Effector CD8-positive, alpha-beta T cell (primary cell): ENCODE measurements at places on chromosomes 4 and X.

DNA sequence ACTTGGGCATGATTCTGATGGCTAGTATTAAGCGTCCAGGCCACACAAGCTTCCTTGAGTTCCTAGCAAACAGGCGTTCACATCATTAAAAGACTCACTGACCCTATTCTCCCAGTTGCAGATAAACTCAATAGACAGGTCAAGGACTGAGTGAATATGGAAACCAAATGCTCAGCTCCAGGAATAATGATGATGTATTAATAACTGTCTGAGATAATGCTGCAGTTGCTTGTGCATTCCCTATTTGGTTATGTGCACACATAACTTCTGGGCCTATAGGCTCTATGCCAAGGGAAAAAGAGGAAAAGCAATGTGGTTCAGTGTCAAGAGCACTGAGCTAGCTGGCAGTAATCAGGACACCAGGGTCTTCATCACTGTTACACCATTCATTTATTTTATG lies 3.5 kb downstream of the RAB9B start:
- DNase-seq = no peak

DNA sequence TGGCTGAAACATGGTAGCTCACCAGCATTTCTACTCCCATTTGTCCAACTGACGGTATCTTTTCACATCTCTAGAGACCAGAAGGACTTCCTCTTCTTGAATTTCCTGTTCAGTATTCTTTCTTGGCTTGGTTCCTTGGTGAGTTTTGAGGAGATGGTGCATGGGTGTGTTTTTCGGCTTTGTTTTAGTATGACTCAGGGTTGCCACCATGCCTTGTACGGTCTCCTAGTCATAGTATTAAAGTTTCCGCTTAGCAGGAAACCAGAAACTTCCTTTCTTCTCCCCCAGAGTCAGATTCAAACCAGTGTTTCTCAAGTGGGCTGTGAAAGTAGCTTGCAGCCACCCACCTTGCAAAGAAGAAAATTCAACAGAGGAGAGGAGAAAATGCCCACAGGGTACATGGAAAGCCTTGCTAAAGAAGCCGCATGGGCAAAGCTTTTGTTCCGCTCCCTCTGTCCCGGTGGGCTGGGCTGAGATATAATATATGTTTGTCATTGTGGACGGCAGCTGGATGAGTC lies 5.7 kb downstream of the CD99 start:
- DNase-seq = no peak

DNA sequence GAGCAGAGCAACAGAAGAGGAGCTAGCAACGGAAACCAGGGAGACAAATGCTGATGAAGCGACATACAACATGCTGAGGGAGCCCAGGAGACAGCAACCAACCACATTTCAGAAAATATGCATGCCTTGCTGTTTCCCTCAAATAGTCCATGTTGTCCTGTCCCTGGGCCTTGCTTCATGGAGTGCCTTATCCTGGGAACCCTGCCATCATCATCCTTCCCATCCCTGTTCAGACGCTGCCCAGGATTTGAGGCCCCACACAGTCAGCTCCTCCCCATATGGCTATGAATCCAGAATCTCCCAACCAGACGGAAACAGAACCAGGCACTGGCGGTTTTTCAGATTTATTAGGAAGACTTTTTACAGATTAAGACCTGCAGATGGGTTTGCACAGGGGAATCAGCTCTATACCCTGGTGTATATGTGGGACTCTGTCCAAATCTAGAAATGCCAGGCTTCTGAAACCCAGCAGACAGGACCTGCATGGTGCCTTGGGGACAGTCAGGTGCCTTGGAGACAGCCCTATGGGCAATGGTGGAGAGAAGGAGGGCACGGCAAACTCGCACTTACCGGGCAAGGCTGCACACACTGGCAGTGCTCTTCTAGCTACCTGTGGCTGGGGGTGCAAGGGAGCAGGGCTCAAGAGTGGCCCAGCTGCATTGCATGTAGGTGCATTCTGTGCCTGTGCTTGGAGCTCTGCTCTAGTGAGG lies 199.7 kb upstream of the MAMLD1 start:
- no peak for DNase-seq

GRCh38 chr4:165351359-165352130 lies 24.1 kb downstream of the MSMO1 start:
- DNase-seq = no peak

DNA sequence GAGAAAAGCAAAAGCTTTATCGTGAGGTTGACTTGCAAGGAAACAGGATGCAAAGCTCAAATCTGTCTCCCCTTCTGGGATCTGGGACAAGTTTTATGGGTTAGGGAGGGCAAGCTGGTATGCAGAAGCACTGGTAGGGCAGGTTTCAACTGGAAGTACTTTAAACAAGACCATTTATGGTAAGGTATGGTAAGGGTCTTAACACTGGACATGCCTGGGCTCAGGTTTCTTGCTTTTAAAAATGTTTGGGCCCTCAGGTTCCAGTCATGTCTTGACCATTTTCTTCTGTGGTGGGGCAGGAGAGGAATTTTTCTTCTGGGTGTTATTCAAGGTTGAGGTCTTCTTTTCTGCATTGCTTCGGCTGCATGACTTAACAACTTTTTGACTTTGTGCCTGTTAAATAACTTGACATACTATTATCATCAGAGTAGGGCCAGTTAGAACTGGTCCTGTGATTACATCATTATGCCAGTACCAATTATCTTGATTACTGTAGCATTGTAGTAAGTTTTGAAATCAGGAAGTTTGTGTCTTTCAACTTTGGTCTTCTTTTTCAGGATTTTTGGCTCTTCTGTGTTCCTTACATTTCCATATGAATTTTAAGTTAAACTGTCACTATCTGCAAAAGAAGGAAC lies 33.7 kb downstream of the CD38 start:
- DNase-seq = no peak

DNA sequence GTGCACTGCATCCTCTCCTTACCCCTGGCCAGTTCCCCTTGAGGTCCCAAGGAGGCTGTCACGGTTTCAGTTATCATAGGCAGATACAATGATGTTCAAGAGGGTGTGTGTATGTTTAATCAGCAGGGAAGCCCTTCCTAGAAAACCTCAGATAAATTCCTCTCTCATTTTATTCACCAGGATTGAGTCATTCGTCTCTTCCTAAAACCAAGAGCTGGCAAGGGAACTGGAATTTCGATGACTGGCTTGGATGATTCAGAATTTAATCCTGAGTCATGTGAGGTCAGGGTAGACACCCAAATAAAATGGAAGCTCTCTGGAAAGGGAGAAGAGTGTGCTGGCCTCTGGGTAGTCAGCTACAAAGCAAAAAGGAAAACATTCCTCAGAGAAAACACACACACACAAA lies 106.2 kb upstream of the RAPGEF2 start:
- no peak for DNase-seq

- no peak for DNase-seq
Measured at GRCh38 chrX:148517176-148517575, 16.8 kb downstream of the AFF2 start.

GRCh38 chr4:45358573-45359506 lies 632.5 kb upstream of the GNPDA2 start:
- DNase-seq = no peak

DNA sequence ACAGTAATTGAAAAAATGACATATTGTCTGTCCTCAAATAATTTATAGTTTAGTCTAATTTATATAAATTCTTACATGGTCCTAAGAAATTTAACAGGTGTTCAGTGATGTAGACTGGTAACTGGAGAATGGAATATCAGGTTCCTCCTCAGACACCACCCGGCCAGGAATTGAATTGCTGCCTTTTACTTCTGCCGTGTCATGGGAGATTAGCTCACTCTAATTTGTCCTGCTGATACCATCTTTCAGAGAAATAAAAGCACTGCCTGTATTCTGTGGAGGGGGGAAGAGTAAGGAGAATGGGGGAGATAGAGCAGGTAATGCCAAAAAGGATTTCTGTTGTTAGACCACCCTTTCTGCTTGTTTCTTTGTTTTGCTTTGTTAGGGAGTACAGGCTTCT lies 125.2 kb upstream of the KLHL4 start:
- DNase-seq = no peak

- no peak for DNase-seq
Measured at GRCh38 chrX:107724653-107725052, 50.9 kb downstream of the TSC22D3 start.

GRCh38 chr4:42638993-42639392 lies 17.9 kb downstream of the ATP8A1 start:
- DNase-seq = no peak

- DNase-seq = no peak
Measured at GRCh38 chrX:65532016-65532415, 2.6 kb downstream of the LAS1L start.

- no peak for DNase-seq
Measured at GRCh38 chr4:30642567-30642966, 77.6 kb upstream of the PCDH7 start.

DNA sequence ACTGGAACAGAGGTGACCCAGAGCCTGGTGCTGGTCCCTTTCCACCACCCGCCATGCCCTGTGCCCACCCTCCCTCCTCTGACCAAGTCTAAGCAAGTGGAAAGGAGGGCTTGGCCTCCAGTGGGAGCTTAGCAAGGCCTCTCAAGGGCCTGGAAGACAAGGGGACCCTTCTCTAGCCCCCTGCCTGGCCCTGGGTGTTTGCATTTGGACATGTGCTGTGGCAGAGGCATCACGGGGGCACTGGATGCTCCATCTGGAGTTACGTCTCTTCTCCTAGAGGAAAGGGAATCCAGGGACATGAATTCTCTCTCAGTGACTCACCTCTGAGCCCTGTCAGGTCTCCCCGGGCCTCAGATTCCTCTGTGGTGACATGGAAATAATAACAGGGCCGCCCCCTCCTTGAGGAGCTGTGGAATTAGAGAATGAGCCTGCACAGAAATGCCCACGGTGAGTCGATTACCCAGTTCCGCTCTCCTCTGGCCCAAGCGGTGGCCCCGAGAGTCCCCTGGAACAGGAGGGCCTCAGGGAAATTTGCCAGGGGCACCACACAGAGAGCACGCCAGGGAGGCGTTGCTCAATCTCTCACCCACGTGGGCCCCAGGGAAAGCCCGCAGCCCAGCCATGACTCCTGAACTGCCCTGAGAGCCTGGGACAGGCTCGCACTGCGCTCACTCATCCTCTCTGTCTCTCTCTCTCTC lies 189.6 kb downstream of the BCOR start:
- no peak for DNase-seq

DNA sequence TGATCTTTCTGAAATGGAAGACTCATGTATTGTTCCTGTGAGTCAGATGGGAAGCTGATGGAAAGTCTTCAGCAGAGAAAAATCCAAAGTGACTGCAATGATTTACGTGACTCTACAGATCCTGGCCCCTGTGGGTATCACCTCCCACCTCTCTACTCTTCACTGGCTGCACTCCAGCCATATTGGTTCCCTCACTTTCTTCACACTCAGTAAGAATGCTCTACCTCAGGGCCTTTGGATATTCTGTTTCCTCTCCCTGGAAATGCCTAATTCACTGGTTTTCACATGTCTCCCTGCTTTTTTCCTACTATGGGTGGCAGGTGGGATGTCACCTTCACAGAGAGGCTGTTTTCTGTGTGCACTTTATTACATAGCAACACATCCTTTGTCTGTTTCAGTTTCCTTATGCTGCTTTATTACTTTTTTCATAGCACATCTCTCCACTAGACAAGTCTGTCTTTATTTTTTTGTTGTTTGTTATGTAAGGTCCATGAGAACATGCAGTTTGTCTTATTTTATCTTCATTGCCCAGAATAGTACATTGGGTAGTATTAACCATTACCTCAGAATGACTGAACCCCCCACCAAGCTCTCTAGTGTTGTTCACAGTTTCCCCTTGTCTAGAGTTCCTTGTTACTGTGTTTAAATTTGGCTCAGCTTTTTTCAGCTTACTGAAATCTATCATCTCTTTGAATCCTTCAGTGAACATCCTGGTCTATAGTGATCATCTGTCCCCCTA lies 57.6 kb upstream of the CLNK start:
- no peak for DNase-seq

- no peak for DNase-seq
Measured at GRCh38 chr4:41878991-41879491, 56.2 kb upstream of the TMEM33 start.

DNA sequence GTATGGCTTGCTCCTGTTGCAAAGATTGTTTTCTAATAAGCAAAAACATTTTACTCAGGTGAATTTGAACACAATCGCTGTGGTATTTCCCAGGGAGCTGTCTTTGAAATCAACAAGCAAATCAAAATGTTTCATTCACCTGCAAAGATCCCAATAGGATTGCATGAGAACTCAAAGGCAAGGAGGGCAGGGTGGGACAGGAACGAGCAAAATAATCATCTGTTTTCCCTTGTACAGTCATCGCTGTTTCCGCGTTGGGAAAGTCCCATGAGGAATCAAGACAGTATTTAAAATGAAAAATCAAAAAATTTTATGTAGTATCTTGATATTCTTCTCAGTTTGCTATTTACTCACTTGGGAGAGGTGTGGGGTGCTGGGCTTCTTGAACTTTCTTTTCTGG lies 198.8 kb downstream of the STIM2 start:
- no peak for DNase-seq

DNA sequence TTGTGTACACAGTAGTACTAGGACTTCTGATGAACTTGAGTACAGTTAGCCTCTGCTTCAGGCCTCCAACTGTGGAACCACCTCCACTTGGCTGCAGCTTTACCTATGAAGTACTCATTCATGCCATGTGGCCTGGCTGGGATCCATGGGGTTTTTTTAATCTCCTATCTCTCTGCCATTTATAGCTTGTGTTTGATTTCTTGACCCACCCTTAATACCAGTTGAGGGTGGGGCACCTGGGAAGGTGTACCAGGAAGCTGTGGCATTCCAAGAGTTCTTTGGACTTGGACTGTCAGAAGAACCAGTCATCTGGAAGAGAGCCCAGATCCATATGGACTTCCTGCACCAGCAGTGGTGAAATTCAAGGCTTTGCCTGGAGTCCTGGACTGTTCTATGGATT lies 230.1 kb downstream of the SHROOM3 start:
- DNase-seq = no peak

DNA sequence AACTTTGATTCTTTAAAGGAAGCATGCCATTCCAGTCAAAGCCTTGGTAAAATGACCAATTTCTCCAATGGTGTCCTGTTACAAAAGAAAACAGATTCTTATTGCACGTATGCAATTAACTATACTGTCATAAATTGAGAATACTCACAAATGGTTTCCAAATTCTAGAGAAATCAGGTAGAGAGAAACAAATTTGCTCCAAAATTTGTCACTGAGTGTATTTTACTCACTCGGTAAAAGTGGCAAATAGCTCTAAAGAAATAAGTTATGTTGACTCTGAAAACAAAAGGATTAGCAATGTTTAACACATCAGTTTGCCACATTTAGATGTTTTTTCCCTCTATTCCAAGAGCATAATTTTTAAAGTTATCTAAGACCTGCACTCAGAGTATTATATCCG lies 133.1 kb downstream of the DMD start:
- no peak for DNase-seq

GRCh38 chr4:48710446-48711209 lies 69.5 kb downstream of the FRYL start:
- no peak for DNase-seq

GRCh38 chr4:7166237-7166636 lies 26.1 kb upstream of the SORCS2 start:
- DNase-seq = no peak

GRCh38 chr4:42750856-42751255 lies 94.0 kb upstream of the ATP8A1 start:
- no peak for DNase-seq

GRCh38 chr4:186948361-186949242 lies 224.9 kb upstream of the FAT1 start:
- no peak for DNase-seq
